ENCODE measurements at places on chromosomes 5 and 9.
A peak's percentile ranks its signal among the peaks of the same experiment; 100 is the strongest.

- no peak for DNase-seq
Observed at GRCh38 chr9:27654629-27655285, 81.5 kb upstream of the C9orf72 start.

- no peak for DNase-seq
Observed at GRCh38 chr9:114236391-114237138, 81.2 kb downstream of the COL27A1 start.

DNA sequence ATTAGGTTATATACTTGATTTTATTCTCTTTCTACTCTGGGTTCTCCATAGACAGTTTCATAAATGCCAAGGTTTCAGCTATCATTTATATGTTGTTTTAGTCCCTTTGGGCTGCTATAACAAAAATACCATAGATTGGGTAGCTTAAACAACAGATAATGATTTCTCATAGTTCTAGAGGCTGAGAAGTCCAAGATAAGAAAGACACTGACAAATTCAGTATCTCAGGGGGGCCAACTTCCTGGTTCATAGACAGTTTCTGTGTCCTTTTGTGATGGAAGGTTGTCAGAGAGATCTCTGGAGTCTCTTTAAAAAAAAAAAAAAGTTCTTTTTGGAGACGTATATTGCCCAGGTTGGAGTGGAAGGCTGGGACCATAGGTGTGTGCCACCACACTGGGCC lies 113.3 kb downstream of the SCAMP1 start:
- DNase-seq: no peak

DNA sequence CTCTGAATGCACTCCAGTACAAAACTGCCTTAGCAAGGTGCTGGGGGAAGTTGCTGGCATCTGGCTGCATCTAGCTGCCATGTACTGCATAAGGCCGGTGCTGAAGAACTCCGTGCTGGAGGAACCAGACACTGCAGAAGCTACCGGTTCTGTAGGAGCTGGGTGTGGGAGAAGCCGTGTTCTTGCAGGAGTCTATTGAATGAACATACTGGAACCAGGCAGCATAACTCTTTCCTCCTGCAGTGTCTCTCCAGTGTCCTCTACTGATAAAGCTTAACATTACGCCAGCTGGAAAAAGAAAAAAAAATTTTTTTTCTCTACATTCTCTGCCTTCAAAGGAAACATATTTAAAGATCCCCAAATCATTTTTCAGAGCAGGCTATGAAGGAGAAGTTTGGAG lies 38.5 kb downstream of the VPS13A start:
- DNase-seq: peak; percentile 56

DNA sequence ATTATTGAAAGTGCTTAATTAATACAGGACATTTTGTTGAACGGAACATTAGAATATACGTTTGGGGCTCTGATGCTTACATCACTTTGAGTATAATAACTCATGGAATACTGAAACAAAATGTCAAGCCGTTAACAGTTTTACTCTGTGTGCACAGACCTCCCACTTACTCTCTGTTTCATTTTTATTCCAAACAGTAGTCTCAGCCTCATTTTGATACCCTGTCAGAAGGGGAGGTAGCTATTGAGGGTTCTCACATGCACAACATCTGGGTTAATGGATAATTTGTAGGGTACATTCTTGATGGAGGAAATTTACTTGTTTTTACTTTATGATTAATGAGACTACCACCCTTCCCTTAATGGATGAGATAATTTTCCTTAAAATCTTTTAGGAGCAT lies 59.0 kb downstream of the SCAMP1 start:
- no peak for DNase-seq

GRCh38 chr9:107228496-107229039 lies 54.5 kb upstream of the RAD23B start:
- DNase-seq: no peak

GRCh38 chr9:115213818-115214334 lies 95.9 kb upstream of the TNC start:
- DNase-seq: no peak

DNA sequence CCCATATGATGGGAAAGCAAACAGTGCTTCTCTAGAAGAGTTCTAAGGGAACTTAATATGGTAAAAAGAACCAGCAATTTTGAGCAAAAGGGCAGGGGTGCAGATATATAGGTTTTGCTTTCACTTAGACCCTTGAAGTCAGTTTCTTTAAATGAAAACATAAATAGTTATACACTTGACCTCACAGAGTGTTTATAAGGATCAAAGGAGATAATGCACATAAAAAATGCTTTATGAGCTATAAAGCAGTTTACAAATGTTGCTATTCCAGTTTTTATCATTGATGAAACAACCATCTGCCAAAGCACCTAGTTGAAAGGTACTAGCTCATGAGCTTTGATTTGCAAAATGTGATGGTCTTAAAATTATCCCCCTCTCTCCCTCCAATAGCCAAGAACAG lies 45.7 kb downstream of the ITGA2 start:
- DNase-seq: no peak

DNA sequence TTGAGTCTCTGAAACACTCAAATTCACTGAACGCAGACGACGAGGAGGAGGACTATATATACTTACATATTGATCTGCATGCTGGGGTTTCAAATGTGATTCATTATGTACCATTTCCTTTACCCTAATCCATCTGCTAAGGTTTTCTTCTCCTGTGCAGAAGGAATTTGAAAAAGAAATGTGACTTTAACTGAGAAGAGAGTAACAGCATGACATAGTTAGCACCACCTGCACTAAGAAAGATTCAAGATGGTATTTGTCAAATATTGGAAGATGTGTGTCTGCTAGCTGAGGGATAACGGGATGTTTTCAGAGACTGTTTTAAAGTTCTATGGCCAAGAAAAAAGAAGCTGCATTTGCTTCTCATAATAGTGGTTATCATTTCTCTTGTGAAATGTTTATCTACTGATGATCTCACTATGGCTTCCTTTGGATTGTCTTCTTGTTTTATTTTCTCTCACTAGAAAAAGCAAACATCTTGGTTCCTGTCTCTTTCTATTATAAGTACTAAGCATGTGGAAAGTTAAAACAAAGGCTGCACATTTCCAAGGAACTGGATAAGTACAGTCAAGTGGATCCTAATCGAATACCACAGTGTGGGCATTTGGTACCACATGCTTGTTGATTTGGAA lies 89.8 kb upstream of the TLE4 start:
- no peak for DNase-seq

GRCh38 chr9:126613651-126614050 lies at the start of gene LMX1B:
LMX1B (plus strand) TSS chr9:126613928; CDS start chr9:126614450, 522 bp downstream.
- no peak for DNase-seq

GRCh38 chr9:134930398-134930797 lies 12.7 kb upstream of the FCN1 start:
- no peak for DNase-seq

GRCh38 chr9:31389075-31389474 lies 995.4 kb upstream of the ACO1 start:
- no peak for DNase-seq

DNA sequence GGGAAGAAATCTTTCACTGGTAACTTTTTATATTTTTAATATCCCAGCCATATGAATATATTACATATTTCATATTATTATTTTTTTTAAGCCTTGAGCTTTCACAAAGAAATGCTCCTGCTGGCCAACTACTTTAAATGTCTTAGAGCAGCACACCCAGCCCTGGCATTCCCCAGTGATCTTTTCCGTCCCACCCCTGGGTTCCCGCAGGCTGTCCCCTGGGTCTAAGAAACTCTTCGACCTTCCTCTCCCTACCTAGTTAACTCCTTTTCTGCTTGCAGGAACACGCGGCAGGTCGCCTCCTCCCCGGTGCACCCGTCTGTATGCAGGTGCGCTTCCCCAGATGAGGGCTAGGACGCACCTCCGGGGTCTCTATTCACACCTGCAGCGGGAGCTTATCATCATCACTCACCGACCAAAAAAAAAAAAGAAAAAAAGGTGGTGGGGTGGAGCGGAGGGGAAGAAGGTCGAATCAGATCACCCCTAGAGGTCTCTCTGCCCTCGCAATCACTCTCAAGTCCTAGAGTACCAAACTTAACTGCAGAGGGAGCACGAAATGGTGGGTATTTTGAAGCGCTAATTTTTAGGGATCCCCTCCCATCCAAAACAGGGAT lies 696 bp downstream of the ZFP62 start:
- DNase-seq: peak; percentile 14

DNA sequence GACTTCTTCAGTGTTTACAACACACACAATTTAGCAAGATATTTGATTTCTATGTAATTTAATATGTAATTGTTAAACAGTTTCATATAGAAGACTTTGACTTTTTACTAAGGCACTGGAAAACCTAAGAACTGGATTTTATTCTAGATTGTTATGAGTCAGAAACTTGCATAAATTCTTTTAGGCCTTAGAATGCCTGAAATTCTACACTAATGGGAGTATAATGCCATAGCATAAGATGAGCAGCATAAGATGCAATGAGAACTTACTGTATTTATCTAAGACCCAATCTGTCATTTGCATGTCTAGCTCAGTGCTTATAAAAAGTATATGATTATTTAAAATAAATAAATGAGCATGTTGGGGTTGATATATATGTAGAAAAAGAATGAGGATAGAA lies 285.2 kb downstream of the CDH12 start:
- DNase-seq: no peak

- DNase-seq: no peak
Observed at GRCh38 chr5:73352243-73352642, 96.3 kb downstream of the FOXD1 start.

DNA sequence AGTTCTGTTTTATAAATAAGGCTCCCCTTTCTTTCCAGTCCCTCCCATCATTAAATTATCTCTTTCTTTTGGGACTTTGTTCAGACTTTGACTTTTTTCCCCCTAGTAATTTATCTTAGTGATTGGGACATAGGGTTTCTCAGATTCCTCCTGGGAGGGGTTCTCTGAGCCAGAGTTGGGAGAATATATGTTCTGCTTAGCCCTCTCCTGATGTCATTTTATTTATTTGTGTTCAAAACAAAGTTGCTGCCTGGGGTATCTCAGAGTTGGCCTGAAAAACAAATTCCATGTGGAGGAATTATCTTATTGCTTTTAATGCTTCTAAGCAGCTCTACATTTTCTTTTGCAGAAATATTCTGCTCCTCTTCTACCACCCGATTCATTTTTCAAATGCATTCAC lies 211.0 kb downstream of the PCSK5 start:
- DNase-seq: no peak

DNA sequence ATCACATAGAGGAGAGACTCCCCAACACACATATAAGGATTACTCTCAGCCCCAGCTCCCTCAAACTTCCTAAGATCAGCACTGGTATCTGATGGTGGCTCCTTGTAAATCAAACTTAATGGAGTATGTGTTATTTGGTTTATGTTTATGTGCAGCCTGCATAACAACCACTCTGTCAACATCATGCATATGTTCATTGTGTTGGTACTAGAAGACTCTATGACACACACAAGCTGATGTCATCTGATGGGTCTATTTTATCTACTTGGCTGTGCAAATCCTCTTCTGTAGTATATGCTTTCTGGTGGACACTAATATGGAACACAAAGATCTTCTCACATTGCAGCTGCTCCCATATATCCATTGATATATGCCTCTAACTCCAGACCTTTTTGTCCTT lies 134.0 kb upstream of the FAM174A start:
- no peak for DNase-seq

- DNase-seq: no peak
Observed at GRCh38 chr5:59097116-59097515, 514.2 kb downstream of the RAB3C start.

DNA sequence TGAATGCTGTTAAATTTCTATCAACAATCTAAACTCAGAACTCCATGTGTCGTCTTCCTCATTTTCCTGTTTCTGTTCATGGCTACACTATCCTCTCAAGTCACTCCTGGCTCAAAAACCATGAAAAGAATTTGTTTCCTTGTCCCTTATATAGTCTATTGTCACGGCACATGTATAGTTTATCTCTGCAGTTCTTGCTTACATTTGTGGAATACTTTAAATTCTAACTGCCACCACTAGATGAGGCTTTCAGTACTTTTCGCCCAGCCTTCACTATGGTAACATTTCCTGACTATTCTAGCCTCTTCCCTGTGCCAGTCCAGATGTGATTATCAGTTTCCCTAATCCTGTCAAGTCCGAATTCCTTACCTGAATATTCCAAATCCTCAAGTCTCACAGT lies 34.6 kb downstream of the PKD2L2 start:
- DNase-seq: no peak

DNA sequence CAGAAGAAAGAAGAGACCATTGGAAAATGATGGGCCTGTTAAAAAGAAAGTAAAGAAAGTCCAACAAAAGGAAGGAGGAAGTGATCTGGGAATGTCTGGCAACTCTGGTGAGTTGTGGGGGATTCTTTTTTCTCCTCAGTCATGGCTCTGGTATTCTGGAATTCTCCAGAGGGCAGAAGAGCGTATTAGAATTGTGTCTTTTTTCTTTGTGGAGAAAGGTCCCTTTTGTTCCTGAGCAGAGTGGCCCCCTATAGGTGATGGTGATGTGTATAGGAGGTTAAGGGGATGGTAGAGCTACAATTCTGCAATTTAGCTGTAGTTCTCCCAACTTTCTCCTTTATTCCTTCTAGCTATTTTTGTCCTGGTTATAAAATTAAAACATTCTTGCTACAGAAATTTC lies 1.6 kb upstream of the DHFR start:
- DNase-seq: no peak

GRCh38 chr5:29649321-29649720 lies 1544.2 kb upstream of the CDH6 start:
- DNase-seq: no peak

DNA sequence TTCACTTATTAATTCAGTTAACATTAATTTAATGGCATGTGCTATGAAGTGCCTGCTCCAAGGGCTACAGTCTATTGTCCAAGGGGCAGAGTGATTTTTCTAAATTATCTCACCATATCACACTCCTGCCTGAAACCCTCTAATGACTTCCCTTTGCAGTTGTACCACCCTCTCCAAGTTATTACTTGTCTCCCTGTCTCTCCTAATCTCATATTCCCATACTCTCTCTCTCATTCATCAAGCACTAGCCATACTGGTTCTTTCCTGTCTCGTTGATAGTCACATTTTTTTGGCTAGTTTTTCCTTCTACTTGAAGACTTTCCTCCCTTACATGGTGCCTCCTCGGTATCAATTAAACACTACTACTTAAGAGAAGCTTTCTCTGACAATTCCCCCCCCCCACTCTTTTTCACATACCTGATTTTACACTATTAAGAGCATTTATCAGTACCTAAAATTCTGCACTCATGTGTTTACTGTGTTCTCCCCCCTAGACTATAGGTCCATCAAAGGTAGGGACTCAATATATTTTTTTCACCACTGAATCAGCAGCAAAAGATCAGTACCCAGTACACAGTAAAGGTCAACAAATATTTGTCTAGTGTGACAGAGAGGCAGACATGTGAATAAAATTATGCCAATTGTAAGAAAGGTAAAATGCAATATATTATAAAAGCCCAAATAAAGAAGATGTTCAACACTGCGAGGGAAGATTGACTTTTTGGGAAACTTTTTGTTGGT lies 19.0 kb downstream of the RICTOR start:
- no peak for DNase-seq

- DNase-seq: no peak
Observed at GRCh38 chr5:133749331-133749985, 137.1 kb upstream of the FSTL4 start.

GRCh38 chr5:67123819-67124218 lies 72.8 kb downstream of the CD180 start:
- DNase-seq: no peak

- DNase-seq: no peak
Observed at GRCh38 chr5:34691326-34691725, 35.2 kb downstream of the RAI14 start.

GRCh38 chr9:96031366-96031824 lies 155.9 kb downstream of the ERCC6L2 start:
- DNase-seq: no peak

- no peak for DNase-seq
Observed at GRCh38 chr9:133353548-133353947, 2.7 kb downstream of the SURF1 start.

- DNase-seq: no peak
Observed at GRCh38 chr5:113526421-113526820, 12.9 kb downstream of the YTHDC2 start.
